NCI-H2081 treated with DMSO at 0.1 percent for 48 hours (cell line): ENCODE measurements at places on chromosomes 6 and 20.

- DNase-seq: no peak
Measured at GRCh38 chr20:2255926-2256531, 39.8 kb upstream of the TGM3 start.

DNA sequence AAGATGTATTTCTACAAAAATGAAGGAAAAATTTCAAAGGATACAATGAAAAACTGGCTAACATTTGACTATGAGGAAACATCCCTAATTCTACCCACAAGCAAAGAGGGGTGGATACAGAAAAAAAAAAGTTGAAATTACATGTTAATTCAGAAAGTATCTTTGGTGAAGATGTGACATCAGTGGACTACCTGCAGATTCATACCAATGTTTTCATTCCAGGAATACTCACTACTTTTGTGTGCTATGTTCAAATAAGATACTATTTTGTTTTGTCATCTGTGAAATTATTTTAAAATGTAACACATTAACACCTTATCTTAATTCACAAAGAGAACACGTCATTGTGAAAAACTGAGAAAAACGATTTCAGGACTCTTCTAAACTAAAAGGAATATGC lies 159.3 kb upstream of the SHLD1 start:
- DNase-seq: no peak

DNA sequence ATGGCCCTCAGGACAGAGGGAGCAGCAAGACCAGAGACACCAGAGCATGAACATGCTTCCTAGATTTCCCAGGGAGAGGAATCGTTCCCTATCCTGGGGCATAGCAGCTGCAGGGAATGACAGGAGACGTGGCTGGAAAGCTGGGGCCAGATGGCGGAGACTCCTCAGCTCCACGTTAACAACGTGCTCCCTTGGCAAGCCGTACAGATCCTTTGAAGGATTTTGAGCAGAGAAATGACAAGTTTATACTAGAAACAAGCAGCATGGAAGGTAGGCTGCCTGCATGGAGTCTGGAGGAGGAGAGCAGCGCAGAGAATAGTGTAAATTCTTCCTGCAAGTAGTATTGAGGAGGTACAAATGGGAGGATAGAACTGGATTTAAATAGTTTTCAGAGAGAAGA lies 11.7 kb downstream of the MYLIP start:
- DNase-seq: no peak

DNA sequence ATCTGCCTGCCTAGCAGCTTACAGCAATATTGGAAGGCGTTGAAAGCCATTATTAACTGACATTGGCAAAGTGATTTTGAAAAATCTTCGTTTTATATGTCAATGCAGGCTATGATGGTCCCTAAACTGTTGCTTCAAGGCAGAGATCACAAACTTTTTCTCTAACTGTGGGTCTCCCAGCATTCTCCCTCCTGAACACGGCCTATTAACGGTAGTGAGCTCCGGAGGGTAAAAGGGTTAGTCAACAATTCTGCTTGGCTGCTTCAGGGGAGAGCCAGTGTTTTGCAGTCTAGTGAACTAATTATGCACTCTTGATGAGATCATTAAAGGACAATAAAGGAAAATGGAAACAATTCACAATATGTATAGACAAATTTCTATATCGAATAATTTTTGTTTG lies 261.8 kb upstream of the QKI start:
- DNase-seq: no peak

DNA sequence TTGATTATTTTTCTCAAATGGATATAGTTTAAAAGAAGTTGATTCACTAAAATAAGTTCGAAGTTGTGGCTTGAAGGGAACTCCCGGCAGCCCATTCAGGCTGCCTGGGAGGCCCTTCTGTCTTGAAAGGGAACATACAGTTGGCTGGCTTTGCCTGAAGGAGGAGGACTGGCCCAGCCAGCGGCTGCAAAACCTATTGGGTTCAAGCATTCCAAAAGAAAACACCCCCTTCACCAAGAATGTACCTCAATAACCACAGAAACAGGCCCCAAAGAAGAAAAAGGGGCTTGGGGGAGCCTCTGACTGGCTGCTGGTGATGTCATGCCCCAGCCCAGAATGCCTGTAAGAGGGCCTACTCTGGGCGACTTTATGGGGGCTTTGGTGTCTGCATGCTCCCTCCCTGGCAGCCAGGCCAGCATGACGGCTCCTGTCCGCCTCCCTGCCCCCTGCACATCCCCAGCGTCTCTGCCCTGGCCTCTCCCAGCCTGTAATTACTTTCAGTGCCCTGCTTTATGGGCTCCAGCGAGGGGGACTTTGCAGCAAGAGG lies 36.5 kb downstream of the MAFB start:
- DNase-seq: no peak

GRCh38 chr20:47296950-47297349 lies 59.5 kb downstream of the ZMYND8 start:
- DNase-seq: no peak

DNA sequence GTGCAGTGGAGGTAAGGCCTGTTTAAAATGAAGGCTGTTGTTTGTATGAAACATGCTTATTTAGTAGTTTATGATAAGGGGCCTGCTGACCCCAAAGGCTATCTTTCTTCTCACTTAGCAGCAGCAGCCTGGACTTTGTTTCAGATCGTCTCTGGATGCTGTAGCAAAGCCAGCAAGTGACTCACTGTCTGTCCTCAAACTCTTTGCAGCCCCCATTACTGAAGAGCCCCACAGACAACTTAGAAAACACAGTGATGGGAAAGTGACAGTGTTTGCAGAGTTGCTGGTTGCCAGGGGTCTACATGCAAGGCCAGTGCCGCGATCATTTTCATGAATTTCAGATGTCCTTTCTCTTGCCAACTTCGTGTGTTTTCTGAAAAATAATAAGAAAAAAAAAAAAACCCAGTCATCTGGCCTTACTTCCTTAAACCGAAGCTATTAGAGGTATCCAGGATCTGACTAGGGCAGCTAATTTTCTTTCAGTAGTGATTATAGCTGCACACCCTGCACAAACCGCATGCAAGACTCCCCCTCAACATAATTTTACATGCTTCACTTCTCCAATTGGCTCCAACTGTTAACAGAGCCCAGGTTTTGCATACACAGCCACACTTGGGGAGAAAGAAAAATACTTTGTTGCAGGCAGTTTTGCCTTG lies 11.6 kb upstream of the F13A1 start:
- no peak for DNase-seq

DNA sequence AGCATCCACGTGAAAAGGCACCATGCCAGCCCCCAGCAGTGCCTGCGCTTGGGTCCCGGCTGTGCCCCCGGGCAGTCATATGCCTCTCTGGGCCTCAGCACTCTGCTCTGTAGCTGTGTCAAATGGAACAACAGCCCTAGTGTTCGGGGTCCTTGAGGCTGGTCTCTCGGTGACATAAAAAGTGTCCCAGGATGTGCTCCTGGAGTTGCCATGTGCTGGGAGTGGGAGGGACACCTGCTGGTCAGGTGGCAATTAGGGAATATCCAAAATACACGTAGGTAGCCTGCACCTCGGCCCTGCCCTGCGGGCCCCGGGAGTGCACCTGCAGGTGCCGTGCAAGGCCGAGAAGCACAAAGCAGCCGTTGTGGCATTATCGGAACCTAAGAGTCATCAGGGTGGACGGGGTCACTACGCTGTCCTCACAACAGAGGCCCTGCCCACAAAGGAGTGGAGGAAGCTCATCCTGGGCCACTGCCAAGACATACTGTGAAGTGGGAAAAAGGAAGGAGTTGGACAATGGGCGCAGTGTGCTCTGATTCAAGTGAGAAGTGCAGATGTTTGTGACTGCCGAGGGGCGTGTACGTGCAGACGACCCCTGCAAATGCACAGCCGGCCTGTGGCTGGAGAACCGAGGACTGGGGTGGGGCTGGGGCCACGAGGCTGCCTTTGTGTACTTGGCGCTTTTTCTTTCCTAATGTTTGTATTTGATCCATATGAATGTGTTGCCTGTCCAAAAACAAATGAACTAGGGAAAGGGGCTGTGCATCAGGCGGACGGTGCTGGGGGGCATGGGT lies 24.6 kb downstream of the SLCO4A1 start:
- no peak for DNase-seq

- no peak for DNase-seq
Measured at GRCh38 chr6:33979750-33980149, 166.1 kb downstream of the GRM4 start.

GRCh38 chr20:297925-298775 lies 780 bp downstream of the ZCCHC3 start:
- no peak for DNase-seq

GRCh38 chr6:107600121-107600520 lies 110.2 kb downstream of the SOBP start:
- no peak for DNase-seq
